Activated naive CD4-positive, alpha-beta T cell treated with anti-CD3 and anti-CD28 coated beads, Interleukin-2, amount 50 U/mL, for 16 hours (primary cell): ENCODE measurements at places on chromosomes 12 and 14.

GRCh38 chr12:103268831-103269514 is 226.8 kb downstream of the C12orf42 start:
- DNase-seq = no peak

DNA sequence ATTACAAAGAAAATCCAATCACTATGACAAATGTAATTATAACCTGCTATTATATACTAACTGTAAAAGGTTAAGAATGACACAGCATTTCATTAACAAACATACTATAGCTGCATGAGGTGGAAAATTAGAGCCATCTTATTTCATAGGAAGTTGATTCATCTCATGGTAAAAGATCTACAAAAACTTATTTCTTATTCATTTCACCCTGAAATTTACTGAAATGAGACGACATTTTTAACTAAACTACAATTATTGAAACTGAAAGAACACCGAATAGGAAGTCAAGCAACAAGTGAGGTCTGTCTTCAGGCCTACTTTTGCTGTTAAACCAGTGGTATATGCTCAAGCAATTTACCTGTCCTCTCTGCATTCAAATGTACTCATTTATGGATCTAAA is 87.2 kb downstream of the CEP83 start:
- DNase-seq = no peak

DNA sequence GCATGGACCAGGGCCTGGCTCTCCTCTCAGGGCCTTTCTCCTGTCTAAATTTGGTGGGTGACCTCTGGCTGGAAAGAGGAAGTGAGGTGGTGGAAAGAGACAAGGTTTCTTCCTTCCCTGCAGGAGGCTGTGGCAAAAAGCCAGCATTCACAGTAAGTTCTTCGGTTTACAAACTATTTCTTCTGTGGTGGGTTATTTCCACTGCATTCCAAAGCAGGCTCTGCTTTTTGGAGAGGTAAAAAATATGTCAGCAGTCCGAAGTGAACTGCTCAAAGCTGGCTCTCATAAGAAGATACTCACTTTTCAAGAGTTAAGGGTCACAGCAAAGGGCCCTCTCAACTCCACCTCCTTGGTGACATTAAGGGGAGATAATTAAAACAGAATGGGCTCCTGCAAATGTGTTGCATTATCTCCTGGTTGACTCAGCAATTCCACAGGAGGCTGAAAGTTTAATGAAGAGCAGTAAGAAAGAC is 48.9 kb upstream of the POC1B start:
- no peak for DNase-seq

- no peak for DNase-seq
These were observed 57.3 kb downstream of the KNTC1 start for GRCh38 chr12:122584177-122584863.
